ENCODE measurements at places on chromosomes 11 and 22. TPM values are rescaled to one million over a fixed set of nuclear protein-coding genes. Genes with fewer than 3 reads are reported as not detected.

Gene OR4D5
- not detected for total RNA-seq

Gene CAPRIN1
- 126 TPM for total RNA-seq

Gene MPST
- total RNA-seq, result 38.3 TPM

Gene GUCY1A2
- total RNA-seq, result 0.13 TPM

Gene GGTLC3
- total RNA-seq, result not detected

DNA sequence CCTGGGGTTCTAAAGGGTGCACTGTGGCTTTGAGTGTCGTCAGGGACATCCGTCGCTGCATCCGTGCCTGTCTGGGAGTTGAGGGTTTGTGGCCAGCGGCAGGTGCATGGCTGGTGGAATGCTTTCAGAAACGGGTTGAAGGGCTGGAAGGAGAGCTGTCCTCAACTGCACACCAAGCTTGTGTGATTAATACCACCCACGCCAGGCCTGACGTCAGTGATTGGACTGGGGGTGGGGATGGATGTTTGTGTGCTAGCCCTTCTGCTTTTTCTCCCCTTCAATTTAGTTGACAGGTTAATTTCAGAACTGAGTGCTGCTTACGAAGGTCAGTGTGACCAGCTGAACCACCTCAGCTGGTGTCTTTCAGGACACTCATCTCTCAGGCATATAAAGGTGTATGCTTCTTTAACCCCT, 3.2 kb upstream of the GAB2 start:
- DNase-seq, result no peak

DNA sequence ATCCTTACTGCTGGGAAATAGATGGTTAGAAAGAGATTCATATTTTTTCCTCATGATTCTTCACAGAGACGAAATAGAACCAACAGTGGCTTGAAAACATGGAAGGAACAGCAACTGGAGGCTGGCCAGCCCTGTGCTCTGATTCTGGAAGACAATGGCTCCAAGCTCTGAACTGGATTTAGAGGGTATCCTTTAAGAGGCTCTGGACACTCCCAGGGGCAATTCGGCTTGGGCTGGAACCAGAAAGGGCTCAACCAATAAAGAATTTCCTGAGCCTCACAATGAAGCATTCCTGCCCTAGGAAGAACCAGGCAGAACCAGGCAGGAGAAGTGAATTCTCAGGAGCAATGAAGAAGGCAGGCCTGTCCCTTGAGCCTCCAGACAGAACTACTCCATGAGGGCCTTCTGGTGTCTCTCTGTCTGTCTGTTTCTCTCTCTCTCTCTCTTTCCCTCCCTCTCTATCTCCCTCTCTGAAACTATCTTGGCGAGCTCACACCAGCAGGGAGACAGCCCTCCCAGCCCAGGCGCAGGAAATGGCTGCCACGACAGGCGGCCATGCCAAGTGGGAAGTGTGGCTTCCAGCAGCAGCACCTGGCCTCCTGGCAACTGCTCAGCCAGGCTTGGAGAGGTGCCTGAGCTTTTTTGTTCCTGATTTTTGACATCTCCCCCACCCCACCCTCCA, 93.3 kb downstream of the RCN1 start:
- no peak for DNase-seq

- no peak for DNase-seq
Measured at GRCh38 chr22:32542066-32542676, 67.6 kb downstream of the FBXO7 start.

DNA sequence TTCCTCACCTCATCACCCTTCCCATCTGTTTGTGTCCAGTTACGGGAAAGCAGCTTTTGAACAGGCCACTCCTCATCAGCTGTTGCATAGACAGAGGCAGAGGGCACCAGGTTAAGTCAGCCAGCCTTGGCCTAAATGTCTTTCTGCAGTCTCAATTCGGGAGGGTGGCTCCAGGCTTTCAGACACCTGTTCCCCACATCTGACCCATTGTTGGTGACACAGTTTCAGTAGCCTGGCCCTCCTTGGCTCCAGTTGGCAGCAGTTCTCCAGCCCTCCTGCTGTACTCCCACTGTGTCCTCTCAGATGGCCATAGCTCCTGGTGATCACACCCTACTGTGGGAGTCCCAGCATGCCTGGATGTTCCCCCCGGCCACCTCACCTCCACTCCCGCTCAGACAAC, 70.8 kb upstream of the MYOD1 start:
- DNase-seq, result no peak

- no peak for DNase-seq
Measured at GRCh38 chr11:61473370-61474012, 35.1 kb upstream of the LRRC10B start.

GRCh38 chr11:15627560-15627959, 512.8 kb downstream of the INSC start:
- no peak for DNase-seq

- no peak for DNase-seq
Measured at GRCh38 chr11:111819161-111819828, 52.1 kb downstream of the ALG9 start.

DNA sequence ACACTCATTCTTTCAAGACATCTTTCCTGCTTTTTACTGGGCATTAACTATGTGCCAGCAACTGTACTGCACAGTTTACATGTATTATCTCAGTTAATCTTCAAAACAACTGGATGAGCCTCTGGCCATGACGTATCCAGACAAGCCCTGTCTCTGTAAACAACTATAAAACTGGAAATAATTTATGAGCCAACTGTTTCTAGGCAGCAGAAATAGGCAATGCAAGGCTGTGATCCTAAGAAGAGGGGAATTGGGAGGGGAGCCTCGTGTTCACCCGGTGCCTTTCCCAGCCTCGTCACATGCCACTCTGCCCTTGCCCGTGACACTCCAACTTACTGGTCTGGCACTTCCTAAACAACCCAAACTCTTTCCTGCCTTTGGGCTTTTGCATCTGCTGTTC, 82.8 kb downstream of the FBXO7 start:
- DNase-seq, result no peak

DNA sequence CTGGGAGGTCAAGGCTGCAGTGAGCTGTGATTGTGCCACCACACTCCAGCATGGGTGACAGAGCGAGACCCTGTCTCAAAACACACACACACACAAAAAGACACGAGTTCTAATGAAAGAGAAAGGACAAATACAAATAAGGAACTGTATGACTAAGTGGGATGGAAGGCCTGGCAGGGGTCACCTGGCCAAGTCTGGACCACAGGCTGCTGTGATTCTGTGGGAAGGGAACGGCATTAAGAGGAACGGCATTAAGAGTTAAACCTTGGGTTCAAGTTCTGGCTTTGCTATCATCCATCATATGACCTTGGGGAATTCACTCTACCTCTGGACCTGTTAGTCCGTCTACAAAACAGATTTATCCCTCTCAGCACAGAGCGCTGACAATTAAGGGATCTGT, 47.7 kb downstream of the LRFN4 start:
- DNase-seq, result no peak

- no peak for DNase-seq
Measured at GRCh38 chr22:37636186-37636948, 3.1 kb upstream of the SH3BP1 start.

All from SJSA1 (cell line).